ENCODE measurements at places on chromosomes 3 and 15. TPM values are rescaled to one million over a fixed set of nuclear protein-coding genes. Genes with fewer than 3 reads are reported as not detected.

DNA sequence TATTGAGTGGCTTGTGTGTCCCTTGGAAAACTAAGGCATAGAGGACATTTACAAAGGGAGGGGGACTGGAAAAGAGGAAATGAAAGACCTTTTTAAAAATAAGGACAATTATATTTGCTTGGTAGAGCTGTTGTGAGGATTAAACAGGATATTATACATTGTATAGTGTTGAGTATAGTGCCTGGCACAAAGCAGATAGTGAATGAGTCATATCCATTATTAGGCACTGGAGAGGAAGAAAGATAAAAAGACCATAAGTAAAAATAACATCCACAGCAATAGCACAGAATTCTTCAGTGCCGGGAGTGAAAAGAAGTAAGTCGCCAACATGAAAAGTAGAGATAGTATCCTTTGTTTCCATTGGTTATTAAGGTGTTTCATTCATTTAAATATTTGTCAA is 623.3 kb downstream of the PDCD6IP start:
- DNase-seq: no peak

- peak; percentile 60 for DNase-seq
Measured at GRCh38 chr15:95141486-95141885, 910.1 kb downstream of the MCTP2 start.

GRCh38 chr3:10926256-10926810 is 66.2 kb upstream of the SLC6A1 start:
- no peak for DNase-seq

- no peak for DNase-seq
Measured at GRCh38 chr3:194075088-194075615, 60.8 kb upstream of the HES1 start.

DNA sequence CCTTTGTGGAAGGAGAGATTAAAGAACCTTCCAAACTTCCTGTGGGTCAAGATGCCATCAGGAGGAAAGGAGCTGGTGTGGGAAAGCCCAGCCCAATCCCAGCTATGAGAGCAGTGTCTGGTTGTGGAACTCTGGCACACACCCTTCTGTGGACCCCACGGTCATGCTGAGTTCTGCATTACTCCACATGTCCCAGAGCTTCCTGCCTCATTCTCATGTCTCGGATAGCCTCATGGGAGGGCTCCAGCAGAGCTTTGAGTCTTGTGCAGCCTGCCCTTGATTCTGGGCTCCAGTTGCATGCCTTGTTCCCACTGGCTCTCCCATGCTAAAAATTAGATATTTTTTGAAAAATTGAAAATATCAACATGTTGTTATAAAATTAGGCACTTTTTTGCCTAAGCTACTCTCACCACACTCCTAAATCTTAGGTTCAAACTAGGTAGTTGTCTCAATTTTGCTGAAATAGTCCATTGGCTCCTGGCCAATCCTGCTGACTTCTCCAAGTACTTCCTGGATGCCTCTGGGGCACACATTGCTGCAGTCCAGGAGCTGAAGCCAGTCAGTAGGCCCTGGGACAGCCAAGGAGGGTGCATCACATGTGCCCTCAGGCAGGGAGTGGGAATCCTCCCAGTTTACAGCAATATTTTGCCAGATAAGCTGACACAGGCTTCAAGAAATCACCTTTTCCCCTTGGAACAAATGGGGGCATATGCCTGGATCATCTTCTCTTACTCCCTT is 144.3 kb downstream of the EEFSEC start:
- no peak for DNase-seq

- DNase-seq: peak; percentile 46
Measured at GRCh38 chr15:74053941-74054529, 28.3 kb downstream of the GOLGA6A start.

- DNase-seq: no peak
Measured at GRCh38 chr15:53837263-53837662, 77.8 kb upstream of the WDR72 start.

MESP2 gene
- total RNA-seq: not detected

ADAMTS9 gene
- 1.8 TPM for total RNA-seq

IL17RE gene
- total RNA-seq: 0.66 TPM

RASGRP1 gene
- total RNA-seq: 0.53 TPM

TMEM158 gene
- total RNA-seq: 248 TPM

CRTAP gene
- total RNA-seq: 290 TPM

LMAN1L gene
- not detected for total RNA-seq

KLHL6 gene
- total RNA-seq: not detected

WDR93 gene
- not detected for total RNA-seq

Measured in HT1080 (cell line).